ENCODE measurements at places on chromosomes 12 and 14.

- DNase-seq, result no peak
These were observed 25.3 kb downstream of the C12orf75 start for GRCh38 chr12:105355752-105356151.

DNA sequence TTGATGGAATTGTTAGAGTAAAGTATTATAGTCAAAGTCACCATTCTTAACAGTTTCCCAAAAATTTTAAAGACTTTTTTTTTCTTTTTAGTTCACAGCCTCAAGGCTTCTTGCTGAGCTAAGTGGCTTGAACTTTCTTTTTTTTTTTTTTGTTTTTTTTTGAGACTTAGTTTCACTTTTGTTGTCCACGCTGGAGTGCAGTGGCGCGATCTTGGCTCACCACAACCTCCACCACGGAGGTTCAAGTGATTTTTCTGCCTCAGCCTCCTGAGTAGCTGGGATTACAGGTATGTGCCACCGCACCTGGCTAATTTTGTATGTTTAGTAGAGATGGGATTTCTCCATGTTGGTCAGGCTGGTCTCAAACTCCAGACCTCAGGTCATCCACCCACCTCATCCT, 92.8 kb downstream of the SETD3 start:
- no peak for DNase-seq

GRCh38 chr12:131034631-131035244, 81.0 kb downstream of the ADGRD1 start:
- no peak for DNase-seq

DNA sequence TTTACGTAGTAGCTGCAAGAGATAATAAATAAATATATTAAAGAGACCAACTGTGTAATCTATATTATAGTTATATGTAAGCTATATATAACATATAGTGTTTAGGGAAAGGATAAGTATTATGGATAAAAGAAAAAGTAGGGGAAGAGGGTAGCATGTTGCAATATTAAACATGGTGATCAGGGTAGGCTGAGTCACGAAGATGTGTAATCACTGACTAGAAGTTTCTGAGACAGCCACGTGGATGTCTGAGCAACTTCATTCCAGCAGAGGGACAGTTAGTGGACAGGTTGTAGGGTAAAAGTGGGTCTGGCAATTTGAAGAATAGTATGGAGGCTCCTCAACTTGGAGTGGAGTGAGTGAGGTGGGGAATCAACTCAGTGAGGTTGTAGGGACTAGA, 109.7 kb downstream of the ANO4 start:
- DNase-seq, result no peak

GRCh38 chr12:26697217-26697616, 135.8 kb downstream of the ITPR2 start:
- no peak for DNase-seq

DNA sequence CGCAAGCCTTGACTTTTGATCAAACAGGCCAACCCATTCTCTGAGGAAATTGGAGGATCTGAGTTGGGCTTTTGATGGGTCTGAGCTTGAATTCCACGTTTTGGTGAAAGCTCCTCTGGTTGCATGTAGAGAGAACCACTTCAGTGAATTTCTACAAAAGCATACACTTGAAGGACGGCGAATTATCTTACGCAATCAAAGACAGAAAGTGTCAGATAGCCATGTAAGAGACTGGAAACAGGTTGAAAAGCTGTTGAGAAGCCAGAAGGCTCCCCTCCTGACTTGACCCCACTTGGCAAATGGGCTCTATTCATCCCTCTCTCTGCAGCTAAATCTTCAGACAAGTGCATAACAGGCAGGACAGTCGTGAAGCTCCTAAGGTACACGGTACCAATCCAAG, 809.1 kb downstream of the BCL11B start:
- DNase-seq, result no peak

DNA sequence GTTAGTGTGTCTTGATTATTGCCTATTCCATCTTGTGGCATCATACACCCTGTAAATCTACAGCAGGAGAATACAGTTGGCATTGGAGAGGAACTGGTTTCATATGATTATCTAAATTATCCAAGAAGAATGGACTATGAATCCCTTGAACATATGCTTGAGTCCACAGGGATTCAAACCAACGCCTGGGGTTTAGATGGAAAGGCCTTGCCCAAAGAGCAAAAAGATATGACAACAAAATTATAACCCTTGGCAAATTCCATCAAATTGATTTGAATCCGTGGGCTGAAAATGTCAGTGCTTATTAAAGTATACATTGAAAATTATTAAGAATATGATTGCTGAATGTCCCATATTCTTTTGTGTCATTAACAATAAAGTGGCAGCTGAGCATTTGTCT, 108.2 kb downstream of the PDE3A start:
- DNase-seq, result no peak

DNA sequence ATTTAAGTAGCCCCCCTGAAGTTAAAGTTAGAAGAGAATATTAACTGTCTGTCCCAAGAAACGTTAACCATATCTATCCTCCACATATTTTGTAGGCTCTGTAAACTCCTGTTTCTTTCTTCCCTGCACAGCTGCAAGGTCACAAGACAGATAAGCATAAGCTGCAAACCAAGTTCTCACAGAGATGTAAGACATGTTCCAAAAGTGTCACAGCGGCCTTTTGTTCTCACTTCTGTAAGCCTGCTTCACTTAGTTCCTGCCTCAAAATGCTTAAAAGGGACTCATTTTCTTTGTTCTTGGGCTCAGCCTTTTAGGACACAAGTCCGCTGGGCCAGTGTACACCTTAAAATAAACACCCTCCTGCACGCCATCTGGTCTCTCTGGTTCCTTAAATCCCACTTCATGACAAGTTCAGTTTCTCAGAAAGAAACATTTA, 3.2 kb downstream of the RNASE1 start:
- DNase-seq, result no peak

GRCh38 chr12:22881878-22882385, 257.0 kb downstream of the ETNK1 start:
- DNase-seq, result no peak

DNA sequence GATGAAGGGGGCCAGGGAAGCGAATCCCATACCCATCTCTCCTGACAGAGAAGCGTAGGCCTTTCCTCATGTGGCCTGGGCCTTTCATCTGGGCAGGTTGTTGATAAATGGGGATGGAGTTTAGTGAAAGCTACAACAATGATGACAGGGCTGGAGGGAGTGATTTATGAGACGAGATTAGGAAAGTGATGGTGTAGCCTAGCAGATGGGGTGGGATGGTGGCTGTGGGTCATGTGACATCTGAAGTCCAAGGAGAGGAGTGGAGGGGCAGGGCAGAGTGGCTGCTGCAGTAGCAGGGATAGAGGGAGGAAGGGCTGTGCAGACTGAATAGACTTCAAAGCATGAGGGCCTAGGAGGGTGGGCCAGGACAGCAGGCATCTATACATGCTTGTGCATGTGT, 85.5 kb downstream of the ADCK1 start:
- no peak for DNase-seq

DNA sequence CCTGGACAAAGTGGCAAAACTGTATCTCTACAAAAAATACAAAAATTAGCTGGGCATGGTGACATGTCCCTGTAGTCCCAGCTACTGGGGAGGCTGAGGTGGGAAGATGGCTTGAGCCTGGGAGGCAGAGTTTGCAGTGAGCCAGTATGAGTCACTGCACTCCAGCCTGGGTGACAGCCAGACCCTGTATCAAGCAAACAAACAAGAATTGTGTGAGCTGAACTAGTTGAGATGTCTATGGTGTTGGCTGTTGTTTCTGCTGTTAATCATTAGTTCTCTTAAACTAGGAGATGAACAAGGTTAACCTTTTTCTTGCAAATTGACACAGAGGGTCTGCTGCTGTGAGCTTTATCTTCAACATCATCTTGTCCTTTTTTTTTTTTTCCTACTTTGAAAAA, 23.6 kb downstream of the RASSF3 start:
- DNase-seq, result no peak

DNA sequence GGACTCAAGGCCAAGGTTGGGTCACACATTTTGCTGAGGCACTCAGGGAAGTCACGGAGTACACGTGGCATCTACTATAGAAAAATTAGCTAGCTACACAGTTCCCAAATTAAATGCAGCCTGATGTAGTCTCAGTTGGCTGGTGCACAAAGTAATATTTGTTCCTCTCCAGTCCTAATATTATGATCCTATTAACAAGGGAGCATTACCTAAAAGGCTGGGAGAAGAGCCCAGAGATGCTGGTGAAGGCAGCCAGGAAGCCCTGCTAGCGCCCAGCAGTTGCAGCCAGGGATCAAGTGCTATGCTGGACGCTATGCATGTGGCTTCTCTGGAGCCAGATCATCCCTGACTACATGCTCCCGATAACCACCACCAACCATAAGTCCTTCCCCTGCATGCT, 88.0 kb upstream of the GSC start:
- DNase-seq, result no peak

- DNase-seq, result no peak
These were observed 1.4 kb downstream of the TNS2 start for GRCh38 chr12:53051058-53051880.

DNA sequence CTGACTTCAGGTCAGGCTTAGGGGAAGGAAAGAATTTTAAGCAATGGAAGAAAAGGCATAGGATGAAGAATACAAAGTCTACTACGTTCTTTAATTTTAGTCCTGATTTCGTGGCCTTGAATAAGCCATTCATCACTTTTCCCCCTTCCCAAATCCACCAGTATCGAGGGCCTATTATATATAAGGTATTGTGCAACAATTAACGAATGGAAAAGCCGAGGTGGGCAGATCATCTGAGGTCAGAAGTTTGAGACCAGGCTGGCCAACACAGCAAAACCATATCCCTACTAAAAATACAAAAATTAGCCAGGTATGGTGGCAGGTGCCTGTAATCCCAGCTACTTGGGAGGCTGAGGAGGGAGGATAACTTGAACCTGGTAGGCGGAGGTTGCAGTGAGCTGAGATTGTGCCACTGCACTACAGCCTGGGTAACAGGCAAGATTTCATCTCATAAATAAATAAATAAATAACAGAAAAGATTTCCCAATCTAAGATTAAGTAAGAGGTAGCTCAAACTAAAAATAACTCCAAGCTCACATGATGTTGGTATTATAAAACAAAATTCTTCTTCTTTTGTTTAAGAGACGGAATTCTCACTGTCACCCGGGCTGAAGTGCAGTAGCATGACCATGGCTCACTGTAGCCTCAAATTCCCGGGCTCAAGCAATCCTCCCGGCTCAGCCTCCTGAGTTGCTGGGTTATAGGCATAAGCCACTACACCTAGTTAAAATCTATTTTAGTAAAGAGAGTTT, 58.3 kb upstream of the NR2C1 start:
- no peak for DNase-seq

DNA sequence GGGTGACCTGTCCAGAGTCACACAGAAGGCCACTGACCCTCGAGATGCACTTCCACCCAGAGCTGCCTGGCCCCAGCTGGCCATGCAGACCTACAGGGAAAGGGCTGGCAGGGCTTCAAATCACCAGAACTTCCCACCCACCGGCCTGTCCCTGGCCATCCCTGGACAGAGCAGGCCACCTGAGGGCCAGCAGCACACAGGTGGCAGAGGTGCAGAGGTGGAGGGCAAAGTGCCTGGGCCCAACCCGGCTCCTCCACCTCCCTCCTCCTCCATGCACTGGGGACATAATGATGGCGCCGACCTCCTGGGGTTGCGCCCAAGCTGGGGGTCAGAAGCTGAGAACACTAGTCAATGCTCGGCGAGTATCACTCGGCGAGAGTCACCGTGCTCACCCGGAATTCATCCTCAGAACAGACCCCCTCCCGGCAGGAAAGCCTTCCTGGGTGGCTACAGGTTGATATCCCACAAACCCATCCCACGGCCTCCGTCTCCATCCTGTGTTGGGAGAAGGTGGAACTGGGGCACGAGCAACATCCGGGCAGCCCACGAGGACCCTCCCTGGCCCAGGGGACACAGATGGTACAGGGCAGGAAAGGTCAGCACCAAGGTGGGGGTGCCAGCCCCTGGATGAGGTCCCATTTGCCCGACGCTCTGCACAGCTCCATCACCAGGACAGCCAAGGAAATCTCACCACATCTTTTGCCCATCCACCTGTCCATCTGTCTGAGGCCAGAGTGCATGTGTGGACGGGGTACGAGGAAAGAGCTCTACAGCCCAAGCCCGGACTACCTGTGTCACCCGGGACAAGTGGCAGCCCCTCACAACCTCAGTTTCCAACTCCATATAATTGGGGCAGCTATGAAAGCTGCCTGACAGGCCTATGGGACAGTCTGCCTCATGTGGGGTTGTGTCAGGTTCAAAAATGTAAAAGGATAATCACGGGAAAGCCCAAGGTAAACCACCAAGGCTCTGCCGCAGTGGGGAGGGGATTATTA, 10.8 kb downstream of the BEGAIN start:
- no peak for DNase-seq

DNA sequence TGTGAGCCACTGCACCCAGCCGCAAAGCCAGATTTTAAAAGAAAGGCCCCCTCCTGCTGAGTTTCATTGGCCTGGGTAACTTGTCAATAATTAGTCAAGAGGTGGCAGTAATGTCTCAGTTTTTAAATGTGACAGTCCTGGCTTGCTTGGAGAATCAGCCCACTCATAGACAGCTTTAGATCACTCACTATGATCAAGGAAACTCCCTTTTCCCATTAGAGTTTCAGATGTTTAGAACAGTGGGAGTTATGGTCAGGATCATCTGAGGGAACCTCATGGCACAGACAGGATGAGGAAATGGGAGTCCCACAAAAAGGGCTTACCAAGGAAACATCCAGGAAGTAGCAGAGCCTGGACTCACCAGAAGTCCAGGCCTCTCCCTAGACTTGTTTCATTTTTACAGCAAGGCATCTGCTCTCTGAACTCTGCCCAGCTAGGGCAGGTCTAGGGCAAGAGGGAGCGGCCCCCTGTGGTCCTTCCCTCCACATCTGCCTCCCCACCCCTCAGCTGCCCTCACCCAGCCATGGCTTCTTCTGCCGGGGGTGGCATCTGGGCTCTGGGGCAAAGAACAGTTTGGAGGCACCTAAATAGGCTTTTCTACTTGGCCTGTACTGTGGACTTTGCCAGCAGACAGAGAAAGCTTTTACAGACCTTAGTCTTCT, 11.2 kb downstream of the BCL2L14 start:
- no peak for DNase-seq

DNA sequence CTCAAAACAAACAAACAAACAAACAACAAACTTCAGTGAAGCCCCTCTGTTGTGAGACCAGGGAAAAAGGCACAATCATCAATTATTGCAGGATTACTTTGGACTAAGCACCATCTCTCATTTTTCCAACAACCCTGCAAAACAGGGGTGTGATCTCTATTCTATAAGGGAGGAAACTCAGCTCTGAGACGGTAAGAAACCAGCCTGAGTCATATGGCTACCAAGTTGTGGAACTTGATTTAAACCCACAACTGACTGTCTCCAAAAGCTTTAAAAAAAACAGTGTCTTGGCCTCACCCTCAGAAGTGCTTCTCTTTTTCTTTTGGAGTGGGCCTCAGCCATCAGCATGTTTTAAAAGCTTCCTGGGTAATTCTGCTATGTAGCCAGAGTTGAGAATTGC, 49.8 kb downstream of the RIN3 start:
- no peak for DNase-seq

GRCh38 chr14:103705118-103705503, 10.1 kb downstream of the XRCC3 start:
- DNase-seq, result no peak

- no peak for DNase-seq
These were observed 530.2 kb downstream of the RPS29 start for GRCh38 chr14:49056021-49056420.

Data from stimulated activated CD4-positive, alpha-beta T cell treated with anti-CD3 and anti-CD28 coated beads, Interleukin-1b, Interleukin-23, amount 100 ng/mL, for 1 hour (primary cell).